ENCODE measurements at places on chromosomes 3 and 15.

DNA sequence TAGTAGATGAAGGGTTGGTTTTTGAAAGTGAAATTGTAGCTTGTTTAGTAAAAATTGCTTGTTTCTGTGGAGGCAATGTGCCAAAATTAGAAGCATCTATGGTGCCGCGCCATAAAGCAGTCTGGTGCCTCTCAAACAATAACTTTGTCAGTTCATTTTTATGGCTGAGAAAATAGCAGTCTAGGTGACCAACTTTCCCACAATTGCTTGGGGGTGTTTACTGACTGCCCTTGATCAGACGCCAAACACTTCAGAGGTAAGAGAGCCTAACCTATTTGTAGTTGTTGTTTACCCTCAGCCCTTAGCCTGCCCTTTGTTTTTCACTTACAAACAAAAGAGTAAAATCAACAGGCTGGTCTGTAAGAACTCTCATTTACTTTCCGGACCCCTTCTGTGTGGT lies 174.5 kb downstream of the FNDC3B start:
- DNase-seq = no peak

GRCh38 chr3:159974-160373 lies 36.6 kb upstream of the CHL1 start:
- DNase-seq = no peak

- no peak for DNase-seq
These were observed 1.1 kb upstream of the ZNF639 start for GRCh38 chr3:179321668-179322285.

DNA sequence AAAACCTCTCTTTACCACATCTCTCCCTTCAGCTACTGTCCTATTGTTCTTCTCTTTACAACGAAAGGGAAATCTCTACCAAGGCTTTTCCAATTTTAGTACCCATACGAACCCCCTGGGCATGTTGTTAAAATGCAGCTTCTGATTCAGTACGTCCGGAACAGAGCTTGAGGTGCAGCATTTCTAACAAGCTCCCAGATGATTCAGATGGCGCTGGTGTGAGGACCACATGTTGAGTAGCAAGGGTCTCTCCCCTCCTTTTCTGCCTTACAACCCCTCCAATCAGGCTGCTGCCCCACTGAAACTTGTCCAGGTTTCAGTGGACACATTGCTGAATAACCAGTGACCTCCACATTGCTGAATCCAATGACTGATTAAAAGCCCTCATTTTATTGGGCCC lies 177.1 kb upstream of the FEZF2 start:
- DNase-seq = no peak

DNA sequence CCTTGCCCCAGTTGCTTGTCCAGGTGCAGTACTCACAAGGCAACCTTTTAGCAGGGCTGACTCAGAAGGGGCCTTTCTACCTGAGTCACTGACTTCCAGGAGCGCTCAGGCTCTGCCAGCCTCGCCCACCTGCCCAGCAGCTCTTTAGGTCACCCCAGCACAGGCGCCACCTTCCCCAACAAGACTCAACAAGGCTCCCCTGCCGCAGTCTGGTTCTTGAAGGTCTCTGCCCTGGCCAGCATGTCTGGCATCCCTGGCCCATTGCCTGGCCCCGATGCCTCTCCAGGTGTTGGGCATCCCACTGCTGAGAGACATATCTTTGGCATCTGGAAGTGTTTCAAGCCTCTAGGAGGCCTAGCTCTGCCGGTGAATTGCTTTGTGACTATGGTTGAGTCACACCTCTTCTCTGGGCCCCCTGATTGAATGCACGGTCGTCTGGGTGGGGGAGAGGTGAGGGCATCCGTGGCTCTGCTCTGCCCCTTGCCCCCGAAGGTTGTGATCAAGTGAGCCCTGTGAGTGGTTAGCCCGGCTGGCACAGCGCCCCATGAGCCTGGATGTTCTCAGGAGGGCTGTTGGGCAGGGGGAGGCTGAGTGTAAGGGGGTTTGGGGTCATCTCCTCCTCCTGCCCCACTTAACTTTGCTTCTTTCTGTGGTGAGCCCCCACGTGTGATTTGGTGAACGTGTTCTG lies 21.6 kb downstream of the SNX33 start:
- DNase-seq = no peak

GRCh38 chr3:24316887-24317383 lies 177.7 kb downstream of the THRB start:
- no peak for DNase-seq

- no peak for DNase-seq
These were observed 83.0 kb downstream of the AKAP13 start for GRCh38 chr15:85463276-85463892.

- no peak for DNase-seq
These were observed 425.5 kb downstream of the GABRG3 start for GRCh38 chr15:27396521-27396920.

- no peak for DNase-seq
These were observed 36.8 kb upstream of the TNFSF10 start for GRCh38 chr3:172560026-172560425.

DNA sequence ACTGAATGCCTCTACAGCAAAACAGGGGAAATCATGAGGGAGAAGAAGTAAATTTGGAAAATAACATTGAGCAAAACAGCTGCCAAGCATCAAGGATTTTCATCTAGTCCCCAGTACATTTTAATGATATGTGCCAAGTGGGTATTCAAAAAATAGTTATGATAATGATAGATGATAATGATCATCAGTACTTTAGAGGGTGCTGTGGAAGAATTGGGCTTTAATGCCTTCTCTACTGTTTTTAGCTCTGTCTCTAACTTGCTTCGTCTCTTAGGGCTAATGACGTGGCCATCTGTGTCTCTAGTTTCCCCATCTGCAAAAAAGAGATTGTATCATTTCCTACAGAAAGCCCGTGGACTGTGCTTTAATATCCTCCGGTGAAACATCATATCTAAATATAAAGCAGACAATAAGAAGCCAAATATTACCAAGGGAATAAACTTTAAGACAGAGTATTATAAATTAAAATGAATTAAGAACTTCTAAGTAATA lies 10.2 kb upstream of the FSIP1 start:
- no peak for DNase-seq

- no peak for DNase-seq
These were observed 31.4 kb downstream of the MAPK6 start for GRCh38 chr15:52050416-52050815.

GRCh38 chr3:141333836-141334626 lies 34.3 kb upstream of the ZBTB38 start:
- DNase-seq = no peak

- DNase-seq = no peak
These were observed 104.3 kb downstream of the OXNAD1 start for GRCh38 chr3:16369276-16369675.

DNA sequence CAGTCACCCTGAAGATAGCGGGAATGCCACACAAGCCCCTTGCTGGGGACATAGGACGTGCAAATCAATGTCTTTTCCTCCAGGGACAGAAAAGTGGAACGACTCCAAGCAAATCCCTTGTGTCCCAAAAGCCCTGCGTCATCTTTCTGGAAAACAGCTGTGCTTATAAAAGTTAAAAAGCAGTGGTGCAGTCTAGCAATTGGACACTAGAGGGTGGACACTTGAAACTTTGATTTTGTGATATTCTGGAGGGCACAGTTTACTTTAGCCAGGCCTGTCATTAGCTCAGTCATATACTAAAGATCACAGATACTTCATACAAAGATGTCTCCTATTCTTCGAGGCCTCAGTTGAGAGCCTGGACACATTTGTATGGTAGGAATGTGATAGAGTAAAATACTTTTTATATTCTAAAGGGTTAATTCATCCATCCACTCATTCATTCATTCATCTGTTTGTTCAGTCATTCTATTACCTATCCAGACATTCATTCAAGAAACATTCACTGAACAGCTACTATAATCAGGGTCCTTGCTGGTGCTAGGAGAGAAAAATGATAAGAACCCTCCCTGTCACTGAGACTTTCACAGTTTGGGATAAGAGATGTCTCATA lies 63.8 kb upstream of the ANKRD34C start:
- DNase-seq = no peak

- DNase-seq = no peak
These were observed 31.9 kb upstream of the CFAP161 start for GRCh38 chr15:81101894-81102815.

Data from activated gamma-delta T cell treated with Interleukin-2 at 50 U/mL for 16 hours (primary cell).